ENCODE measurements at places on chromosomes 2 and 18. TPM values are rescaled to one million over a fixed set of nuclear protein-coding genes. Genes with fewer than 3 reads are reported as not detected.

Gene DCDC2C
- total RNA-seq = not detected

GRCh38 chr18:55012008-55012407, 52.7 kb upstream of the CCDC68 start:
- DNase-seq = no peak
- no peak overlapping the region for H3K27ac ChIP-seq
- H3K27me3 ChIP-seq = peaks cover under 1% of the 10 kb centered on the region
- H3K4me3 ChIP-seq = no peak overlapping the region
- H3K4me1 ChIP-seq = no peaks in the 10 kb centered on the region

GRCh38 chr2:34738691-34739090, 1139.6 kb upstream of the FAM98A start:
- no peak overlapping the region for H3K27ac ChIP-seq
- no peak overlapping the region for H3K4me3 ChIP-seq
- DNase-seq = no peak
- no peaks in the 10 kb centered on the region for H3K36me3 ChIP-seq
- H3K4me1 ChIP-seq = no peaks in the 10 kb centered on the region

DNA sequence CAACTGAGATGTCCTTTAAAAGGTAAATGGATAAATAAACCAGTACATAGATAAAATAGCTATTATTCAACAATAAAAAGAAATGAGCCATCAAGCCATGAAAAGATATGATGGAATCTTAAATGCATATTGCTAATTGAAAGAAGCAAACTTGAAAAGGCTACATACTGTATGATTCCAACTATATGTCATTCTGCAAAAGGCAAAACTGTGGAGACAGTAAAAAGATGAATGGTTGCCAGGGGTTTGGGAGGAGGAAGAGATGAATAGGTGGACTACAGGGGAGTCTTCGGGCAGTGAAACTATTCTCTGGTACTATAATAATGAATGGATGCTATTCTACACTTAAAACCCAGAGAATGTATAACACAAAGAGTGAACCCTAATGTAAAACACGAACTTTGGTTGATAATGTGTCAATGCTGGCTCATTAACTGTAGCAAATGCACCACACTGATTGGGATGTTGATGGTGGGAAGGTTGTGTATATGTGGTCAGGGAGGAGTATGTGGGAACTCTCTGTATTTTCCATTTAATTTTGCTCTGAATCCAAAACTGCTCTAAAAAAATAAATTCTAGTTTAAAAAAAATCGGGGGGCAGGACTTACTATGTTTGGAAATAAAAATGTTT, 73.7 kb upstream of the MYCN start:
- H3K27ac ChIP-seq = no peak overlapping the region
- DNase-seq = no peak
- no peaks in the 10 kb centered on the region for H3K36me3 ChIP-seq
- H3K4me1 ChIP-seq = no peaks in the 10 kb centered on the region
- no peaks in the 10 kb centered on the region for H3K27me3 ChIP-seq

- H3K36me3 ChIP-seq = no peaks in the 10 kb centered on the region
- peaks cover 60% of the 10 kb centered on the region for H3K4me1 ChIP-seq
- DNase-seq = no peak
- H3K27me3 ChIP-seq = no peaks in the 10 kb centered on the region
These were observed 31.9 kb downstream of the CNRIP1 start for GRCh38 chr2:68287580-68288441.

DNA sequence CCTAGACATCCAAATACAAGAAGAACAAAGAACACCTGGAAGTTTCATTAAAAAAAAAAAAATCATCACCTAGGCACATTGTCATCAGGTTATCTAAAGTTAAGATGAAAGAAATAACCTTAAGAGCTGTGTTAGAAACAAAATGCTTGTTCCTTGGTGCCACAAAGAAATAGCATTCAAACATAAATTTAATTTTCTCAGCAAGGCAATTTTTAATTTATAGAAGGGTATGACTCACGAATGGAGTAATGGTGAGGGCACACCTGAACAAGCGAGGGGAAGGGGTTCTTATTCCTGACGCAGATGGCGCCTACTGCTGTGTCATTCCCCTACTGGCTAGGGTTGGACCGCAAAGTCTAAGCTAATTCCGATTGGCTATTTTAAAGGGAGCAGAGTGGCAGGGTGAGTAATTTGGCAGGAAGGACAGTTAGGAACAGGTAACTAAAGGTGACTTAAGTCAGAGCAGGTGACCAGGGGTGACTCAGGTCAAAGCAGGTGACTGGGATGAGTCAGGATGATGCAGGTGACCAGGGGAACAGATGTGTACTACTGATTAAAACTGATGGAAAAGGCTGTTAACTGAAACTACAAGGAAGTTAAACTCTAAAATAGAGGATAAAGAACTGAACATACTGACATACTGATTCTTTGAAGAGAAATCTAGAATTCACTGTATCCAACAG, 30.0 kb upstream of the TWSG1 start:
- H3K27ac ChIP-seq = no peak overlapping the region
- no peaks in the 10 kb centered on the region for H3K27me3 ChIP-seq
- H3K36me3 ChIP-seq = no peaks in the 10 kb centered on the region
- no peak for DNase-seq

DNA sequence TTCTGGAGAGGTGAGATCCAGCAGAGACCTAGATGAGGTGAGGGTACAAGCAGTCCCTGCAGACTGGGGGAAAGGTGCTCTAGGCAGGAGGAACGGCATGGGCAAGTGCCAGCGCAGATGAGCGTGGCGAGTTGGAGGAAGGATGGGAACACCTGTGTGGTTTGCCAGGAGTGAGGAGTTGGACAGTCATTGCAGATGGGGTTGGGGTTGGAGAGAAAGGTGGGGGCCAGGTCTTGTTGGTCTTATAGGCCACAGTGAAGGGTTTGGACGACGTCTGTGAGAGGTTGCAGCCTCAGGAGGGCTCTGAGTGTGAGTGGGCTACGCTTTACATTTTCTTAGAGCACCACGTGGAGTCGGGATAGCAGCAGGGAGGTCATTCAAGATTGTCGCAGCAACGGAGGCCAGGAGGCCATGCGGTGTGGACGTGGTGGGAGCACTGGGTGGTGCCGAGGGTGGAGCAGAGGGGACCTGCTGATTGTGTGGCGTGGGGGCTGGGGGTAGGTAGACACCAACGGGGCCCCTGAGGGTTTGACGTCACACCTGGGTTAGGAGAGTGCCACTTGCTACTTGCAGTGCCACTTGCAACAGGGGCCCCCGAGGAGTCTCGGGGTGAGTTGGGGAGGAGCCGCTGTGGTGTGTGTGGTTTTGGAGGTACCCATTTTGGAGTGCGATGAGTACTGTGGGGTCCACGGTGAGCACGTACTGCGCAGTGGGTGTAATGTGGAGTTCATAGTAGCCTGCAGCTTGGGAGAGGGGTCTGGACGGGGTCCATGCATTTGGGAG, 66.2 kb downstream of the LPIN1 start:
- no peaks in the 10 kb centered on the region for H3K27me3 ChIP-seq
- peaks cover 57% of the 10 kb centered on the region for H3K36me3 ChIP-seq
- H3K27ac ChIP-seq = no peak overlapping the region
- no peak overlapping the region for H3K4me3 ChIP-seq
- no peak for DNase-seq

Gene BMP10
- total RNA-seq = not detected

DNA sequence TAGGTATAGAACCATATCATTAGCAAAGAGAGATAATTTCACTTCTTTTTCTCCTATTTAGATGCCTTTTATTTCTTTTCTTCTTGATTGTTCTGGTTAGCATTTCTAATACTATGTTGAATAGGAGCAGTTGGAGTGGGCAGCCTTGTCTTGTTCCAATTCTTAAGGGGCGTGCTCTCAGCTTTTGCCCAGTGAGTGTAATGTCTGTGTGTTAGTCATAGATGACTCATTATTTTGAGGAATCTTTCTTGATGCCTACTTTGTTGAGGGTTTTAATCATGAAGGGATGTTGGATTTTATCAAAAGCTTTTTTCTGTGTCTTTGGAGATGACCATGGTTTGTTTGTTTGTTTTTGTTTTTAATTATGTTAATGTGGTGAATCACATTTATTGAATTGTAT, 1453.1 kb upstream of the SLC39A10 start:
- H3K27ac ChIP-seq = no peak overlapping the region
- H3K4me3 ChIP-seq = no peak overlapping the region
- H3K36me3 ChIP-seq = no peaks in the 10 kb centered on the region
- no peaks in the 10 kb centered on the region for H3K4me1 ChIP-seq
- H3K27me3 ChIP-seq = no peaks in the 10 kb centered on the region

Gene SLC20A1
- total RNA-seq = 50.6 TPM

- no peaks in the 10 kb centered on the region for H3K27me3 ChIP-seq
- H3K4me1 ChIP-seq = peaks cover 9% of the 10 kb centered on the region
- no peak overlapping the region for H3K4me3 ChIP-seq
- H3K27ac ChIP-seq = no peak overlapping the region
These were observed 81.0 kb downstream of the SP3 start for GRCh38 chr2:173884025-173884802.

Gene TET3
- total RNA-seq = 62.0 TPM

Gene SMIM21
- not detected for total RNA-seq

GRCh38 chr2:241112592-241112991, 10.5 kb upstream of the MTERF4 start:
- H3K4me3 ChIP-seq = no peak overlapping the region
- no peak for DNase-seq
- no peaks in the 10 kb centered on the region for H3K4me1 ChIP-seq
- H3K36me3 ChIP-seq = peaks cover 12% of the 10 kb centered on the region
- H3K27ac ChIP-seq = no peak overlapping the region
- no peaks in the 10 kb centered on the region for H3K27me3 ChIP-seq

DNA sequence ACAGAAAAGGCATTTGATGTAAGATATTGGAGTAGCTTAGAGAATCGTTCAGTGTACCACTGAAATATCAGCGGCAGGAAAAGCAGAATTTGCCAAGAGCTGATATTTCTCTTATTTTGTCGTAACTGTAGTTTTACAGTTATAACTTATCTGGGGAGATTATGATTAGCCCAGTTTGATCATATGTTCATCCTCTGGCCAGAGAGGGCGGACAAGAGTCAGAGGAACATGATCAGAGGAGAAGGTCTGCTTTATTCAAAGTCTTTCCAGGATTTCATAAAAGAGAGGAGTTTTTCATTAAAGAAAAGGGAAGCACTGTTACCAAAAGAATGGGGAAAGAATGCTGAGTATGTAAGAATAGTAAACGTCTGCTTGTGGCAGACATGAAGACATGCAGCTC, 1655.6 kb downstream of the DPP10 start:
- no peak for DNase-seq
- no peaks in the 10 kb centered on the region for H3K36me3 ChIP-seq
- no peak overlapping the region for H3K4me3 ChIP-seq
- no peaks in the 10 kb centered on the region for H3K4me1 ChIP-seq
- no peaks in the 10 kb centered on the region for H3K27me3 ChIP-seq
- H3K27ac ChIP-seq = no peak overlapping the region

DNA sequence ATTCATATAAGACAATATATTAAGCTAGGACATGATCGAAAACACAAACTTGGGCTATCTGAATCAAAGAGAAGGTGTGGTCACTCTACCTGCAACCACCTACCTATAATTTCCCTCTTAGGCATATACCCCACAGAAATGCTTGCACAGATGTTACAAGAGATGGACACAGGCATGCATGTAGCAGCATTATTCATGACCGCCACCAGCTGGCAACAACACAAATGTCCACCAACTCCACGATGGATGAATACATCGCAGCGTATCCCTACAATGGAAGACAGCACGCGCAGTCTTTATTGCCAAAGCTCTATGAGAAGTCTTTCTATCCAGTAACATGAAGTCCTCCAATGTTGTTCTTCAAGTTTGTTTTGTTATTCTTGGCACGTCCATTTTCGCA, 90.8 kb downstream of the ARL4C start:
- no peaks in the 10 kb centered on the region for H3K4me1 ChIP-seq
- no peak for DNase-seq
- H3K27me3 ChIP-seq = no peaks in the 10 kb centered on the region
- no peaks in the 10 kb centered on the region for H3K36me3 ChIP-seq
- no peak overlapping the region for H3K4me3 ChIP-seq
- no peak overlapping the region for H3K27ac ChIP-seq

DNA sequence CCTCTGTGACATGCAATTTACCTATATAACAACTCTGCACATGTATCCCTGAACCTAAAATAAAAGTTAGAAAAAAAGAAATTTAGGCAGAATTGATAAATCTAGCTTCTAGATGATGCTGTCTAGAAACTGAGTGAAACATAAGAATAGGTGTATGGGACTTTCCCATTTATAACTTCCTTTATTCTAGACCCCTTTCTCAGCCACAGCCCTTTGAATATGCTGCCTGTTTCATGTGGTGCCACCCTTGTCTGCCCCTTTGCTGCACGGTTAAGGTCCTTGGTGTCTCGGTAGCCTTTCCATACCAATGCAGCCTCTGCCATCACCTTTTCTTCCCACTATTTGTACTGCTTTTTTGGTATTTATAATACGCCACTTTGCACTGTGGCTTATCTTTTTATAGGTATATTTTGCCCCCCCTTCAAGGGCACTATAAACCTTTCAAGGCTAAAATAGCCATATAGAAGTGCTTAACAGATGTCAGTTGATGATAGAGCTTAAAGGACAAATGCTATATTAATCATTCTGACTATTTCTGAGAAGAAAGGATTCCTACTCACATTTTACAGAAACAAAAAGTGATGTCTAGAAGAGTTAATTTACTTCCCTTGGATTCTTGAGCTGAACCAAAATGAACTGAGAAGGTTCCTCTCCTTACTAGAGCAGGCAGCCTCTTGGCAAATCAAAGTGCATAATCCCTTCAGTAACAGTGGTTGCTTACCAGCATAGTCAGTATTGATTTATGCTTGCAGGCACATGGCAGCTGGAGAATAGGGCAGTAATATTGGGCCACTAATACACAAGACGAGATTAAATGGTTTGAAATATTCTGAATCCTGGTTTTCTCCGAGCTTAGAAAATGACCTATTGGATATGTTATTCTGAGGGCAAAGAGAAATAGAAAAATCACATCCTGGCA, 88.1 kb upstream of the CYP26B1 start:
- H3K36me3 ChIP-seq = no peaks in the 10 kb centered on the region
- H3K4me1 ChIP-seq = peaks cover 16% of the 10 kb centered on the region
- H3K27me3 ChIP-seq = no peaks in the 10 kb centered on the region
- no peak overlapping the region for H3K27ac ChIP-seq
- H3K4me3 ChIP-seq = no peak overlapping the region
- no peak for DNase-seq

Gene CCDC148
- total RNA-seq = 0.29 TPM

Gene MYO7B
- 4.7 TPM for total RNA-seq

GRCh38 chr18:70132999-70133398, 72.5 kb downstream of the RTTN start:
- no peaks in the 10 kb centered on the region for H3K4me1 ChIP-seq
- no peak overlapping the region for H3K4me3 ChIP-seq

Gene CCDC74B
- 1.4 TPM for total RNA-seq

Gene UGT1A5
- 3.2 TPM for total RNA-seq

DNA sequence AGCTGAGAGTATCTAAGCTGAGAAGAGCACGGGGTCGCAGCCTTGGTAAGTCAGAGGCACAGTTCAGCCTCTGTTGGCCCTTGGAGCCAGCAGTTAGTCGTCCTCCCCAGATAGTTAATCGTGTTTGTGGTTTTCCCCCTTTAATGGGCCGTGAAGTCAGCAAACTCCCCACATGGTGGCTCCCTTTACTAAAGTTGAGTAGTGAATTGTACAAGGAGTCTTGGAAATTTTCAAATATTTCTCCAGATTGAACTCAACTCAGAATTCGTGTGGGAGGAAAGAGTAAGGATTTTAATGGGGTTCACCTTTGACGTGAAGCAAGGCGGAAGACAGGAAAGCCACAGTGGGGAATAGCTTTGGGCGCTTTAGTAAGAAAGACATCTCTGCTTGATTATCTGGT, 2.4 kb upstream of the ADCYAP1 start:
- H3K27ac ChIP-seq = no peak overlapping the region
- H3K36me3 ChIP-seq = no peaks in the 10 kb centered on the region
- DNase-seq = no peak
- peaks cover 27% of the 10 kb centered on the region for H3K4me1 ChIP-seq
- peaks cover 70% of the 10 kb centered on the region for H3K27me3 ChIP-seq
- H3K4me3 ChIP-seq = no peak overlapping the region

Gene PRR30
- not detected for total RNA-seq

Gene GPBAR1
- not detected for total RNA-seq

All from suprapubic skin (tissue), 4 donors.